ENCODE measurements at places on chromosomes 3 and 15.

DNA sequence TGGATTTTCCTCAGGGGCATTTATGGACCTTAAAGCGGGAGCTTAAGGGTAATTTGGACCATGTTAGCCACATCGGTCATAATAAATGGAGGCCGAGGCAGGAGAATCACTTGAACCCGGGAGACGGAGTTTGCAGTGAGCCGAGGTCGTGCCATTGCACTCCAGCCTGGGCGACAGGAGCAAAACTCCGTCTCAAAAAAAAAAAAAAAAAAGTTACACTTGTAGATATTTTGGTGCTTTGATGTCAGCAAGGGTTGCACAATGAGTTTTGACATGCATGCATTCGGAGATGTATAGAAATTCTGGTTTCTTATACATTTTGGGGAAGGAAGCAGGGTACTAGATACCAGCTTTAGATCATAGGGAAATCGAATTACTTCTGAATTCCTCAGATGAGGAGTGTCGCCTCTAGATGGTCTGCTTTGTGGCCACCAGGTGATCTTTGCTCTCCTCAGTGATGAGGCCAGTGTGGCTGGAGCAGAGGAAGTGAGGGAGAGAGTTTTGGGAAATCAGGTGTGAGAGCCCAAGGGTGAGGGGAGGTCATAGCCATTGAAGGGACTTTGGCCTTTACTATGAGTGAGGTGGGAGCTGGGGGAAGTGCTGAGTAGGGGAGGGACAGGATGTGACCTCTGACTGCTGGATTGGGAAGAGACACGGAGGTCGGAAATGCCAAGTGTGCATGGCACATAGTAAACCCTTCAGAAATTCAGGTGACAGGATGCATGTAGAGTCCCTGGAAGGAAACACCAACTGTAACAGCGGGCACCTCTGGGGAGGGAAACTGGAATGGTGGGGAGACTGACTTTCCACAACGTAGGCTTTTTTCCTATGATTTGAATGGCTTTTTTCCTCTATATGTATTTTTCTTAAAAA lies 8.4 kb upstream of the RBSN start:
- no peak for DNase-seq

DNA sequence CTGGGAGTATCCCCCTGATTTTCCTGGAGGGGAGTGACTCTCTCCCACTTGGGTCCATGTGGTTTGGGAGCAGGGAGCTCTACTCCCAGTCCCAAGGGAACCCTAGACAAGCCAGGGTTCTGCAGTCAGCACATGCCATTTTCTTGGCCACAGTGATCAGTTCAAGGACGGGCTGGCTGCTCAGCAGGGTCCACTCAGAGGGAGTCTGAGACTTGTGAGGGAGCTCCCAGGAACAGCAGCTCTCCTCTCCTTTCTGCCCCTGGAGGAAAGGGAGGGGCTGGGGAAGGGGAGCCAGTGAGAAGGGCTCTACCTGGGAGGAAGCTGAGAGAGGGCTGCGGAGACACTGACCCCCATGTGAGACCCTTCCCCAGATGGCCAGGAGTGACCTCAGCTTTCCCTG lies 29.1 kb upstream of the LMCD1 start:
- DNase-seq, result no peak

DNA sequence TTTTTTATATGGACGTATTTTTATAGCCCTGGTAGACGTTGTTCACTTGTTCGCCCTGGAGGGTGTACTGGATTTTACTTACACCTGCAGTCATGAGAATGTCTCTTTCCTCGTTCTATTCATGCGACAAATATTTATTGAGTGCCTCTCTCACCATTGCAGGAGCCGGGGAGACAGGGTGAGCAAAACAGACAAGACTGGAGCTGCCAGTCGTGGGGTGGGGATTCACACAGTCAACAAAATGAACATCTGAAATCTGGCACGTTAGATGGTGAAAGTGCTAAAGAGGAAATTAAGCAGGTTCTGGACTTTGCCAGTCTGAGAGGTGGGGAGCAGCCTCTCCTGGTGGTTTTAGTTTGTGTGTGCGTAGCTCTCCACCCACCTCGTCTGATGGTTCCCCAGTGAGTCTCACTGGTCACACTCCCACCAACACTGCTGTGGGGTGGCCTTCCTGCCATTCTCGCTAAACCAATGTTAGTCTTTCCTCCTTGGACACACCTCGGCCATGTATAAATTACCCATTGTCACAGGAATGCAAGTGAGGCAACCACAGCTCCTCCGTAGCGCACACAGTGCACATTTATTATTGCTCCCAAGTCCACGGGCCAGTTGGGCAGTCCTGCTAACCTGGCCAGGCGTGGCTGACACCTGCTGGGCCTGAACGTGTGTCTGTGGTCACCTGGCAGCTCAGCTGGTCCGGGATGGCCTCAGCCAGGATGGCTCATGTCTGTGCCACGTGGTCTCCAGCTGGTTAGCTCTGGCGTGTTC lies 31.5 kb downstream of the FBLN2 start:
- no peak for DNase-seq

DNA sequence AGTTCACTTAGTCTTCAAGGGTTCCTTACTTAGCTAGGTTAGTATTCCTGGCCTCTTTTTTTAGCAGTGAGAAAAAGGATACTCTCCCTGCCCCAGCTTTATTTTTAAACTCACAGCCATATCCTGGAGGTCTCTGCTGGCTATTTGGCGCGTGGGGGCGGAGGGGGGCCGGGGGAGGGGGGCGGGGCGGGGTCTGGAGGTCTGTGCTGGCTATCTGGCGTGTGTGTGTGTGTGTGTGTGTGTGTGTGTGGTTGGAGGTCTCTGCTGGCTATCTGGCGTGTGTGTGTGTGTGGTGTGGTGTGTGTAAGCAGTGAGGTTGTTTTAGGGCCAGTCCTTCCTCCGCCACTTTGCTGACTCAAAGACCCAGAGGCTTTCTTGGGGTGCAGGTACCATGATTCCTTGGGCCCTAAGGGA lies 579 bp upstream of the PLAAT1 start:
- no peak for DNase-seq
